ENCODE measurements at places on chromosomes 2 and 18.

- DNase-seq: no peak
Observed at GRCh38 chr18:57276829-57277228, 75.5 kb upstream of the ST8SIA3 start.

DNA sequence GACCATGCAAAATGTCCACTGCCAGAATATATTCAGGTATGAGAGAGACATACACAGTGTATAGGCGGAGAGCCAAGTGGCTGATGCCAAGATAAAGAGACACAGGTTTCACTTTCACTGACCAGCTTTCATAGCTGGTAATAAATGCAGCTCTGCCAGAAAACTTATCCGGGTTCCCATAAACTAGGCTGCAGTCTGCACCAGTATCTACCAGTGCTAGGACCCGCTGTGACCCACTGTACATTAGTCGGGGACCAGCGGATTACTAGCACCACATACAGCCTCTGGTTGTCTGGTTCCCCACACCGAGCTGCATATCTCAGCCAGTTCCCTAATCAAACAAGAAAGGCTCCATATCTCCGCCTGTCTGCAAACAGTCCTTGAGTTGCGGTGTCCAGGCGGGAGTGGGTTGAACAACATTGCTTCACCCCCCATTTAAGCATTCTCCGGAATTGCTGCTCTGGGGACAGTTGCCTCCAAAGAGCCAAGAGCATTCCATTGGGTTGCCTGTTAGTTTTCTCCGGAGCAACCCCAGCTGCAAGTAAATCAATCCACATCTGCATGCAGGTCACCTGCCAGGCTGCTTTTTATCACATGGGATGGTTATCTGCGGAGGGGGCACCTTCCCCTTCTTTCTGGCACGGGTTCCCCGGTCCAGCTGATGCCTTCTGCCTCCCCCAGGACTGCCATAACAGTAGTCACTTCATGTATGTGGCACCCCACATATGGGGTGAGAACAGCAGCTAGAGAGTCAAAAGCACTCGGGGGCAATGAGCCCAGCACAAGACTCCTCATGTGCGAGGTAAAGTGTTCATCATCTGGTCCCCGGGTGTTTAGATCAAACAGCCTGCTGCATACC is 18.0 kb upstream of the KLHL23 start:
- DNase-seq: no peak

DNA sequence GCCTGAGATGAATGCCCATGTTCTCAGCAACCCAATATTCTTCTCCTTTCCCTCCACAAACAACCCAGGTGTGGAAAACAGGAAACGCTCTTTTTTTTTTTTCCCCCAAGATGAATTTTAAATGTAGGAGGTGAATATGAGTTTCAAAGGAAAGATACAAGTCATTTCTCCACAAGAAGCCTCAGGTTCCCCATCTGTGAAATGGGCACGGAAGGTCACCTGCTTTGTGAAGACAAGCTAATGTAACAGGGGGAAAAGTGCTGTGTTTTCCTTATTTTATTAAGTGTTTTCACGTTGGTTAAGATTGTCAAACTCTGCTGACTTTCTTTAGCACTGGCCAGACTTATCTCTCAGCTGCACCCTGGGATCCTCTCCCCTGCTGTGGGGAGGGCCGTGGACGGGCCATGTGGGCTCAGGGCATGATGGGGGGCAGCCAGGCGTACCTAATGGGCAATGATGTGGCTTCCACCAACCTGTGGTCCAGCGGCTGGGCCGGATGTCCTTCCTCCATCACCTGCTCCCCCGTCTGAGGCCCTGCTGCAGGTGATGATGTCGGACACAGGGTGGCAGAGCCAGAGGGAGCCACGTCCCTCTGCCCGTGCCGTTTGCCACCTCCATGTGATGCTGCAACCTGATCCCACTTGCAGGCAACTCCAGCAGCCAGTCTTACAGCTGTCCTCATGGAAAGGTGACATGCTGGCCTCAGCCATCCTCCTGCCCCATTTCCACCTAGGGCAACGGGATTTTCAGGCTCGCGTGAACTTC is 130.0 kb upstream of the PXDN start:
- no peak for DNase-seq

- no peak for DNase-seq
Observed at GRCh38 chr18:63953811-63954210, 4.7 kb downstream of the HMSD start.

GRCh38 chr2:1306687-1307516 is 106.4 kb upstream of the TPO start:
- no peak for DNase-seq

DNA sequence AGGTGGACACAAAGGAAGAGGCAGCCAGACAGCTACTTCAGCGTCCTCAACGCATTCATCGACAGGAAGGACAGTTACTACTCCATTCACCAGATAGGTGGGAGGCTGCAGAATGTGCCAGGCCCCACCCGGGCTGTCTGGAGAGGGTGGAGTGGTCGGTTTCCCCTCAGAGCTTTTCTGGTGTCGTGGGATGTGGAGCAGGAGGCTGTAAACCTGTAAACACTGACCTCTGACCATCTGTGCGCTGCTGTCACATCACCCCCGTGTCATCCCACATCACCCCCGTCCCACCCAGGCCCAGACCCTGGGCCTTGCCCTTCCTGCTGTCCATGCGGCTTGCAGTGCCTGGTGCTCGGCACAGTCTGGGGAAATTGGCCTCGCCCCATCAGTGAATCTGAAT is 17.1 kb downstream of the ATG4B start:
- no peak for DNase-seq

DNA sequence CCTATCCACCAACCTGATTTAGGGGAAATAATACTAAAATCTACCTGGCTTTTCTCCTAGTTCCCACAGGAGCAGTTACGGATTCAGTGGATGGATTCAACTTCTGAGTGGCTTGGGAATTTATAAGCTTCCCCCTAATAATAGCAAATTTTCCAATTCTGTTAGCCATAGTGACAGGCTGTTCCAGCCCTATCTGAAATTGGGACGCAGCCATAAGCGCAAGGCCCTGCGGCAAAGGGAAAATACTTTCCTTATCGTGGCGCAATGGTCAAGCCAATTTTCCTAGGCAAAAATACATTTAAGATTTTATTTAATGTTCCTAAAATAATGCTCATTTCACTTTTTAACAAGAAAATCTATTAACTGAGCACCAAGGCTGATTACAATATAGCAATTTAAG is 49.7 kb downstream of the CDH2 start:
- no peak for DNase-seq

DNA sequence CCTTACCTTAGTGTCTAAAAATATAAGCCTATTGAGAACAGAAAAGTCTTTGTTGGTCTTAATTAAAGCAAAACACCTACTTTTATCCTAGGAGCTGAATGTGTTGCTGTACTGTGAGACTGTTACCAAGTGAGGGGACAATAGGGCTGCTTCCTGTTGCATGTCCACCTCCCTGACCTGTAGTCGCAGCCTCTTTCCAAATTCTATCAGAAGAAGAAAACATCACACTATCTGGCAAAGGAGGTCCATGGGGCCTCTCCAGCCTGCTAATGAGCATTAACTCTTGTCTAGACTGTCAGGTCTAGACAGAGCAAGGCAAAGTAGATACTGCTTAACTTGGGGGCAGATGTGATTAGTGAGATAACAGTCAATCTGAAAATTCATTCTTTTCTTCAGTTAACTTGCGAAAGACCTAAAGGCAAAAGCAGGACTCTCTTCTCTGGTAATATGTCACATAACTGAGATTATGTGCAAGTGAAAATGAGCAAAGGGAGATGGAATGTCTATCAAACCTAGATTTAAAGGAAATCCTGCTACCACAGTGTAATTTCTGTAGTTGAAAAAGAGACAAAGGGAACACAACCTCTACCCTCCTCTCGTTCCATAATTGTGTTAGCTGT is 66.9 kb downstream of the CDH20 start:
- no peak for DNase-seq

GRCh38 chr2:112154246-112155117 is 16.3 kb downstream of the FBLN7 start:
- no peak for DNase-seq

DNA sequence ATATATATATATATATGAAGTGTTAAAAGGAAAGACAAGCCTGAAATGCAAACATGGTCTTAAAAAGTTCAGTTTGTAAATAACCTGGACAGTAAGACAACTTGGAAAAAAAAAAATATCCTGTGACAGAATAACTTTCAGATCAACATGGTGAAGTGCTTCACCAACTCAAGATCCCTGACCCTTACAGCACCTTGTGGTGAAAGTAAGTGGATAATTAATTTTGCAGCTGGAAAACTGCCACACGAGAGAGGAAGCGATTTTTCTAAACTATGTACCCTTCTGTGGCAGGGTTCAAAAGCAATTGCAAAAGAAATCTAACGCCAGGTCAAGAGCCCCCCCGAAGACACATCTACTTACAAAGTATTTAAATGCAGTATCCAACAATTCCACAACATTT is 95.8 kb downstream of the PAX3 start:
- no peak for DNase-seq

All from GOT3 (cell line).